ENCODE measurements at places on chromosomes 2 and 18.
A peak's percentile ranks its signal among the peaks of the same experiment; 100 is the strongest.

DNA sequence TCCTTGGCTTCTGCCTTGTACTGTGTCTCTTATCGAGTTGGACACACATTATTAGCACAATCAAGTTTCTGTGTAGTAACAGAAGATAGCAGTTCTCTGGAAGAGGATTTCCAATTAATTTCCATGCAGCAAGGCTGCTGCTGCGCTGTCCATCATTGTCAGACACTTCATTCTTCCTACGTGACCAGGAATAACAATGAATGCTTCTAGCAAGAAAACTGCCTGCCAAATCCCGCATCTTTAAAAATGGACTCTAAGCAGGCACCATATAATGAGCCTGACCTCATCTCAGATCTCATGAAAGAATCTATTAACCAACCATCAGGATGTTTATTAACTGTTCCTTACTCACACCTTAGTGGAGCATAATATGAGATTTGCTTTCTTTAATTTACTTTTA lies 1067.7 kb upstream of the FAM98A start:
- DNase-seq: no peak

- DNase-seq: peak; percentile 55
Observed at GRCh38 chr2:217976301-217976700, 26.5 kb downstream of the TNS1 start.

- DNase-seq: peak; percentile 66
Observed at GRCh38 chr2:135473567-135473966, 57.5 kb downstream of the ZRANB3 start.

GRCh38 chr2:84969511-84970209 lies 1.3 kb upstream of the KCMF1 start:
- DNase-seq: peak; percentile 71

DNA sequence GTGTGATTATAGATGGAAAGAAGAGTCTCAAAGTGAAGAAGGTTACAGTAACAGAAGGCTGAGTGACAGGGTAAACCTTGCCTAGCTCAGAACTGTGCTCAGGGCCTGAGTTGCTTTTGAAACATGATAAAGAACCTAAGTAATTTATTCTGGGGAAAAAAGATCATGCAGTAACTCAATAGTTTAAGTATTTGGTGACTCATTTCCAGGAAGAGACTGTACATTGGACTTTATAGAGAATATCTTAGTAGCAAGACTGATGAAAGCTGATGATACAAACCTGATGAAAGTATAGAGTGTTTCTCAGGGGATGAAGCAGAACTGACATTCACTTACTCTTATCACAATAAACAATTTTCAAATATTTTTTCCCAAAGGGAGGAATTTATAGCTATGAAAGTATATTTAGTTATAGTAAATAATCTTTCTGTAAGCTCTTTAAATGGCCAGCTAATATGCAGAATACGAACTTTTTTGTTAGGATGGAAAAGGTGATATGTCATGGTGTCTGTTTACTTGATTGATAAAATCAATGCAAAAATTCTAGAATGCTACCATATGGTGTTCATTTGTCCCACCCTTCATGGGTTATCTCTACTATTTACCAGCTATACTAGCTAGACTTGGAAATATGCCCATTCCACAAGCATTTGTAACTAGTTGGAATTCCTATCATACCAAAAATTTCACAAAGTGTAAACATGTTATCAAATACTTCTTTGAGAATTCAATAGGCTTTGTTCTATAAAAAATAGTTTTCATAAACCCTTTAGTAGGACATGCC lies 1265.5 kb upstream of the ACVR2A start:
- no peak for DNase-seq

GRCh38 chr2:24123922-24124580 lies 782 bp downstream of the FAM228B start:
- DNase-seq: no peak

GRCh38 chr2:30673127-30673526 lies 134.1 kb downstream of the CAPN13 start:
- no peak for DNase-seq

DNA sequence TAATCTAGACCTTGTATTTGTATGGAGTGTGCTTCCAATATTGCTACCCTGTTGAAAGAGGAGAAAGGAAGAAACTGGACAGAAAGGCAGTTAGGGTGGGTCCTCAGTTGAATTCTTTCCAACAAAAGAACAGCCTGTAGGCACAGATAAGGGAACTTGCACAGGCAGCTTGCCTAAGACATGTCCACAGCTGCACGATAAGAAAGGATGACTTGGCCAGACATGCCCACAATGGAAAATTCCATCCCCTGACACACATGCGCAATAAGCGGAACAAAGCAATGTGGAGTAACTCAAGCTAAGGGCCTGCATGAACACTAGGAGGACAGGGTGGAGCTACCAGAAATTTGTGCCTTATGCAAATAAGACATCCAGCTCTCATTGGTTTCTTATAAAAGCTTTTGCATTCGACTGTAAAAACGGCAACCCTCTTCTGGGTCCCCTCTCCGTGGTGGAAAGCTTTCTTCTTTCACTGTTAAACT lies 1084.7 kb upstream of the NXPH2 start:
- no peak for DNase-seq

DNA sequence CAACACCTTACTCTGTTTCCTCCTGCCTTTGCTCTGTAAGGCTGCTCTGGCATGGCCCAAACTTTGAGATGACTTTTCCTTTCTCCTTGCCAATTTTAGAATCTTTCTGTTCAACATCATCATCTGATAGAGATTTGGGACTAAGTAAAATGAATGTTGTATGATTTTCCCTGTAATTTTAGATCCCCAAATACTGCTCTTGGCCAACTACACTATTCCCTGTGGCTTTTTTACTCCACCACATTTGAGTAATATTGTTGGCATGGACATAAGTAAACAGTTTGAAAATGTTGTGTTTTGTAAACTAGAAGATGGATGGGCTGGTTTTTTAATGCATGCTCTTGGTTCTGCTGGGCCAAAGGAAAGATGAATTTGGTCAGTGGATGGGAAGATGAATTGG lies 12.1 kb downstream of the LTBP1 start:
- no peak for DNase-seq

DNA sequence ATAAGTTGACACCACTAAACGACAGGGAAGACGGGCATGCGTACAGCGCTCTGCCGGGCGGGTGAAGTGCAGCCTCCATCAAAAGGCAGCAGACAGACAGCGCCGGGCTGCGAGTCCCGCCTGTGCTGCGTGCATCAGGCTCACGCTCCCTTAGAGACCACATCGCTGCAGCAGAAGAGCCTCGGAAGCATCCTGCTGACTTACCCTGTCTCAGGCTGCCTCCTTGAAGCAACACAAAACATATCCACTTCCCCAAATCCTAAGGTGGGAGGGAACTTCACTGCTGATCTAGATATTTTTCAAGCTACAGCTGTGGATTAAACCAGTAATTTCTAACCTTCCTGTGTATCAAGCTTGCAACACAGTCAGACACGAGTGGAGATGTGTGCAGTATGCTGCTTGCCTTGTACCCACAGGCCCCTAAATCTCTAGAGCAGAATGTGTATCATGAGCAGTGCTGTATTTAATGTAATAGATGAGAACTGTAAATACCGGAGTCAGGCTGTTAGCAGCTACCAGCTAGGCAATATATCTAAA lies 6.4 kb downstream of the MYT1L start:
- no peak for DNase-seq

DNA sequence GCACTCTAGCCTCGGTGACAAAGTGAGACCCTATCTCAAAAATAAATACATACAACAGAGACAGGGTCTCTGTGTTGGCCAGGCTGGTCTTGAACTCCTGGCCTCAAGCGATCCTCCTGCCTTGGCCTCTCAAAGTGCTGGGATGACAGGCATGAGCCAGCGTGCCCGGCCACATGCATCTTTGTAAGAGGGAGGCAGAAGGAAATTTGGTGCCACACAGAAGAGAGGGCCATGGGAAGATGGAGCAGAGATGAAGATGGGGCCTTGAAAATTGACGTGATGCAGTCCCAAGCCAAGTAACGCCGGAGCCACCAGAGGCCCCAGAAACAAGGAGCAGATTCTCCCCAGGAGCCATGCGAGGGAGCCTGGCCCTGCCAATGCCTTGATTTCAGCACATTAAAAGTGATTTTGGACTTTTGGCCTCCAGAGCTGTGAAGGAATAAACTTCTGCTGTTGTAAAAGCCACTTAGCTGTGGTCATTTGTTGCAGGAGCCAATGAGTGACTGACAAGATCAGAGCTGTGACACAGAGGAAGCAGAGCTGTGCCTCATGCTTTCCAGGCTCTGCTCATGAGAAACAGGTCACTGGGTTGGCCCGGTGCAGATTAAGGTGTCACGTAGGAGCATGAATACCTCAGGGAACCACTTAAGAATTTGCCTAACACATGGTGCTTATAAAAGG lies 2.7 kb upstream of the SLC66A2 start:
- peak; percentile 58 for DNase-seq

- DNase-seq: no peak
Observed at GRCh38 chr2:112818094-112818902, 18.3 kb downstream of the IL1B start.

GRCh38 chr2:237967463-237967951 lies 693 bp downstream of the UBE2F start:
- DNase-seq: peak; percentile 71

DNA sequence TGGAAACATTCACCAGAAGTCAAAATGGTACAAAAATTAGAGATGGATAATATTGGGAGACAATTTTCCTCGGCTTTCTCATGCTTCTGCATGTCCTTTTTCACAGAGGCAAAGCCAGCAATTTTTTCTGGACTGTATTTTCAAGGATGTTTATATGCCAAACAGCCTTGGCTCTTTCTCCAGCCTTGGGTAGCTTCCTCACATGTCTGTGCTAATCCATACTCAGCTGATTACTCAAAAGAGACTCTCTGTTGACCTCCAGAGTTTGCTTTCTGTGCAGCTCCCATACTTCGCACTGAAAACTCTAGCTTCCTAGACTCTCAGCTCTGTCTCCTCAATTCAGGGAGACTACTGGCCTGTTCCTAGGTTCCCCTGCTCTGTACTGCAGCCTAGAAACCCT lies 10.6 kb downstream of the C18orf63 start:
- DNase-seq: no peak

DNA sequence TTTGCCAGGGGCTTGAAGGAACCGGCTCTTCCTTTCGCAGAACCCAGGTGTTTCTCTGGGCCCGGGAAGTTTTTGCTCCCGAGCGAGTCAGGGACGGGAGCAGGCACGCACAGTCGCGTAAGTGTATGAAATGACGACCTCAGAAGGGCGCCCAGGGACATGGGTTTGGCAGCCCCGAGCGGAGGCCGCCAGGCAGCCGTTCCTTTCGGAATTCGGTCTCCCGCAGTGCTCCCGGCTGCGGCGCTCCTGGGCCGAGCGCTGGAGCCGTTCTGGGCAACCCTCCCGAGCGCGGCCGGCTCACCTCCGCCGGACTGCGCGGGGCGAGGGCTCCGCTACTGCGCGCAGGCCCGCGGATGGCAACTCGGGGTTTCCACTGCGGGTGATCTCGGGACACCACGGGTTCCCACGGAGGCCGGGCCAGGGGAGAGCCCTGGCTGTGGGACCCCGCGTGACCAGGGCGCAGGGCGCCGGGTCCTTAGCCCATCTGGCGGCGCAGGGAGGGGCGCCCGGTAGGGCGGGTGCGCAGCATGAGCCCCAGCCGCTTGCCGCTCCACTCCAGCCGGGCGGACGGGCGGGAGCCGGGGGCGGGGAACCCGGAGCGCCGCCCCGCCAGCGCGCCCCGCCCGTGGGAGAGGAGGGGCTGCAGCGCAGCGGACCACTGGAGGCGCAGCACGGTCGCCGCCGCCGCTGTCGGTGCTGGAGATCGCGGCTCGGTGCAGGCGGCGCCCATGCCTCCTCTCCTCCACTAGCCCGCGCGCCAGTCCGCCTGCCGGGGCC lies at the start of gene OSBPL6:
TSS of gene OSBPL6 (plus strand) at position 690 of the 777 bp plus-strand sequence. CDS start 111,673 bp downstream, outside the sequence.
- peak; percentile 84 for DNase-seq

DNA sequence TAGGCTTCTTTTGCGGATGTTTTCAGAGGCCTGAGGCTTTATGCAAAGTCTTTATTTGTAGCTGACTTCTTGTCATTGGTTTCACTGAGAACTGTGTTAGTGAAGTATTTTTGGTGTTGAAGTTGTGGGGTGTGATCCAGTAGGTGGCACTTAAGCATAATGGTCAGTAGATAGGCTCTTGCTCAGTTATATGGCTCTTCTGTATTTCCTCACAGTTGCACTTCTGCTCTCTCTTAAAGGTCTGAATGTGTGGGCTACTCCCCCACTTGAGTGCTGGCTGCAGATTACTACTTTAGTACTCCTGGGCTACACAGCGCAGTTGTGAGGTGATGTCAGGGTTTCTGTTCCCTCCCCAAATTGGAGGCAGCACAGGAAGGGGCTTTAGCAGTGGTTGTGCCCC lies 133.8 kb upstream of the SCN7A start:
- no peak for DNase-seq

DNA sequence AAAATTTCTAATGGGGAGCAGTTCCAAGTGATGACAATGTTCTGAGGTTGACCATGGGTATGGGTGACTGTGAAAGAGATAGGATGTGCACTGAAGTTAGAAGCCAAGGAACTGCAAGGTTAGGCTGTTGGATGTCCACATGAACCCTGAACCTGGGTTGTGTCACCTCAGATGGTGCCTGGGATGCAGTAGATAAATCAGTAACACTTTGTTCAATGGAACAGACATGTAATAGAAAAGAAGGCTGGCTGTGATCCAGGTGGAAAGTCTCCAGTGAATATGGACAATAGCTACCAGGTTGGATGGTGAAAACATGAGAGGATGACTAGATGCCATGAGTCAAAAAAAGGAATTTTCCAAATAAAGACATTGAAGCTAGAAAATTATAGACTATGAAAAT lies 131.4 kb downstream of the TRABD2A start:
- no peak for DNase-seq

DNA sequence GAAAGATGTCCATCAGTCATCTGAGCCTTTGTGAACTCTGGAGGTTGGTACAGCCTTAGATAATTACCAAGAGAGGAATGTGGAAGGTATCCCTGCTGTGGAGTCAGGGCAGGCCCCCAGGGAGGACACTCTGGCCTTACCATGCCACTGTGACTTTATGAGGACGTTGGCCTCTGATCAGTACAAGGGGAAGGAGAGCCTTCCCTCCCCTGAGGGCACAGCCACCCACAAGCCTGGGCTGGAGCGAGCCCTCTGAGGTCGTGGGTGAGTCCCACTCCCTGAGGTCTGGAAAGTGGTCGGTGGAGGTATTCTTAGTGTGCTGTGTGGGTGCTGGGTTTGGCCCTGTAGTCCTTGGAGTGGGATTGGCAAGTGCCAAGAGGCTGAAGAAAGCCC lies 91.6 kb downstream of the STPG4 start:
- DNase-seq: no peak

DNA sequence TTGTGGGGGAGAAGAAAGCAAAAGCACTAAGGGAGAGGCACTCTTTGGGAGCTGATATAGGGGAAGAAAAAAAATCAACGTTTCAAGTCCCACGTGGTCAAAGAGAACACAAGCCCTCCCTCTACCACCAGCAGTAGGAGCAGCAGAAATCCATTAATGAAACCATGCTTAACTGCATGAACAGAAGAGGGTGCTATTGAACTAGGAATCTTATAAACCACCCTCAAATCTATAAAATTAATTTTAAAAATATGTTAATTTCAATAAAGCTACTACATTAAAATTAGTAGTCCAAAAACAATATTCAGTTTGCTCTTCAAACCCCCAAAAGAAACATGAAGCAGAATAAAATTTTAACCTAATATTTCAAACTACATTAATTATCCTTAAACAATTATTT lies 147.8 kb downstream of the TMEM18 start:
- no peak for DNase-seq
